ENCODE measurements at places on chromosomes 5 and 9. TPM values are rescaled to one million over a fixed set of nuclear protein-coding genes. Genes with fewer than 3 reads are reported as not detected.

The PCDHGA9 gene
- 0.69 TPM for total RNA-seq

The SLC35A4 gene
- 65.9 TPM for total RNA-seq

The MED7 gene
- 10.0 TPM for total RNA-seq

- H3K27me3 ChIP-seq, result no peaks in the 10 kb centered on the region
- DNase-seq, result no peak
- no peaks in the 10 kb centered on the region for H3K36me3 ChIP-seq
These were observed 194.8 kb downstream of the SPOCK1 start for GRCh38 chr5:137304226-137304874.

GRCh38 chr9:18073002-18073401, 401.0 kb upstream of the ADAMTSL1 start:
- no peak for DNase-seq
- no peaks in the 10 kb centered on the region for H3K36me3 ChIP-seq
- no peak overlapping the region for H3K4me3 ChIP-seq
- H3K4me1 ChIP-seq, result peaks cover 28% of the 10 kb centered on the region
- H3K27me3 ChIP-seq, result no peaks in the 10 kb centered on the region

DNA sequence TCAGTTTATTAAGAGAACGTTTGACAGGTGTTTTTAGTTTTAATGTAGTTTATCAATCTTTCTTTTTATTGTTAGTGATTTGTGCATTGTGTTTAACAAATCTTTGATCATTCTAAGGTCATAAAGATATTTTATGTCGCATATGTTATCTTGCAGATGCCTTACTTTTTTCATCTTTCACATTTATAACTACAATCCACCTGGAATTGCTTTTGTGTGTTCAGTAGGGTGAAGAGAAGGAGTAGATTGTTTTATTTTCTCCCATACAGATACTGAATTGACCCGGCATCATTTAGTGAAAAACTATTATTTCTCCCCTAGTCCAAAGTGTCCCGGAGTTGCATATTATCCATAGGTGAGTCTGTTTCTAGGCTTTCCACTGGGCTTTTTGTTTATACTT, 179.4 kb upstream of the RGMB start:
- no peak overlapping the region for H3K4me3 ChIP-seq
- H3K36me3 ChIP-seq, result peaks cover 16% of the 10 kb centered on the region
- no peak for DNase-seq
